Hematopoietic multipotent progenitor cell treated with erythropoietin and hydrocortisone succinate and interleukin-3 and kit ligand, for 17 days (in vitro differentiated cells): ENCODE measurements at places on chromosomes 3 and 15.

DNA sequence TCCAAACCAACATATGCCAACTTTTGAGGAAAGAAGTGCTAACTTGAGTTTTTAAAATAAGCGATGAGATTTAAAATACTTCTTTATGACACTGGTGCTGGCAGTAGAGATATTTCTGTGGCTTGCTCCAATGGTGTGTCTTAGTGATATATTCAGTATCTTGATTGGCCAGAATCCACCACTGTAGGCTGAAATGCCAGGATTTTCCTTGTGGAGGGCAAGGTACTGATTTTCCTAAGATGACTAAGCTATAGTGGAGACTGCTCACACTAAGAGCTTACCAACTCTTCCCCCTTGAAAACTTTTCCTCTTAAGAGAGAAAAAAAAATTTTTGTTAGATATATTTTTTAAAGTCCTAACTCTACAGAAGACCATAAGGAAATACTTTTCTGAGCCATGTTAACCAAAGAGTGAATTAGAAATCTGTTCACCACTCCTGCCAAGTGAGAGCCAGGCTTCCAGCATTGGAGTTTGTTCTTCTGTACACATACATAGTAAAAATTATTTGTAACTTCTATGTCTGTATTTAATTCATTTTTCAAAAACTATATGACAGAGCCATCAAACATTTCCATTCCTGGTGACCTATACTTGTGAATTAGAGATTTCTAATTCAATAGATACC is 109.1 kb downstream of the PPP2R3A start:
- no peak for DNase-seq

- no peak for DNase-seq
Measured at GRCh38 chr3:162487138-162487537, 990.5 kb downstream of the OTOL1 start.

DNA sequence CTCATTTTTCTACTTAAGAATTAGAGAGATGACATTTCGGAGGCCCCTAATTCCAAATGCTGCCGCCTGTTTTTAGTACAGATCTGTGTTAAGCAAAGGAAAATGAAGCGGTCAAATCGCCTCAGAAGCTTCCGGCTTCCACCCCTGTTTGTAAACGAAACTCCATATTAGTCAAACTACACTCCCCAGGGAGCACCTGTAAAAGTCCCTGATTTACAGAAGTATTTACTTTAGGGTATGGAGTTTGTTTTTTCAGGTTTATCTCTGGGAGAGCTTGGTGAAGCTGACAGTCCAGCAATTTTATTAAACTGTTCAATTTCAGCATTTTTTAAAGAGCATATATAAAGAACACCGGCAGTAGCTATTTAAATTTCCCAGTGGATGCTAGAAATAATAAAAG is 319.8 kb downstream of the FHIT start:
- no peak for DNase-seq

GRCh38 chr15:64133623-64134344 is 17.7 kb upstream of the SNX22 start:
- no peak for DNase-seq

DNA sequence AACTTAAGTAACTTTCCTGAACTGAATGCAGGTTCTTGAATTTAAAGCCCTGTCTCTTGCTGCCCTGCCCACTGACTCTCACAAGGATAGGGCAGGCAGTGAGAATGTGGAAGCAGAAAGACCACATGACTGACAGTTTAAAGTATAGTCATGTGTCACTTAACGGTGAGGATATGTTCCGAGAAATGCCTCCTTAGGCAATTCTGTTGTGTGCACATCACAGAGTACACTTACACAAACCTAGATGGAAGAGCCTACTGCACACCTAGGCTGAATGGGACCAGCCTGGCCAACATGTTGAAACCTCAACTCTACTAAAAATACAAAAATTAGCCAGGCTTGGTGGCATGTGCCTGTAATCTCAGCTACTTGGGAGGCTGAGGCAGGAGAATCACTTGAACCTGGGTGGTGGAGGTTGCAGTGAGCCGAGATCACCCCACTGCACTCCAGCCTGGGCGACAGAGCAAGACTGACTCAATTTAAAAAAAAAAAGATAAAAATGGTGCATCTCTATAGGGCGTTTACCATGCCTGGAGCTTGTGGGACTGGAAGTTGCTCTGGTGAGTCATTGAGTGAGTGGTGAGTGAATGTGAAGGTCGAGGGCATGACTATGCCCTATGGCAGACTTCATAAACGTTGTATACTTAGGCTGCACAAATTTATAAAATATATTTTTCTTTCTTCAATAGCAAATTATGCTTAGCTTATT is 18.9 kb upstream of the COPG1 start:
- DNase-seq: peak; percentile 41

GRCh38 chr3:17179381-17180205 is 294.8 kb downstream of the PLCL2 start:
- no peak for DNase-seq

GRCh38 chr3:140530131-140530530 is 147.7 kb upstream of the TRIM42 start:
- no peak for DNase-seq

- no peak for DNase-seq
Measured at GRCh38 chr15:99126131-99126588, 21.3 kb downstream of the SYNM start.

DNA sequence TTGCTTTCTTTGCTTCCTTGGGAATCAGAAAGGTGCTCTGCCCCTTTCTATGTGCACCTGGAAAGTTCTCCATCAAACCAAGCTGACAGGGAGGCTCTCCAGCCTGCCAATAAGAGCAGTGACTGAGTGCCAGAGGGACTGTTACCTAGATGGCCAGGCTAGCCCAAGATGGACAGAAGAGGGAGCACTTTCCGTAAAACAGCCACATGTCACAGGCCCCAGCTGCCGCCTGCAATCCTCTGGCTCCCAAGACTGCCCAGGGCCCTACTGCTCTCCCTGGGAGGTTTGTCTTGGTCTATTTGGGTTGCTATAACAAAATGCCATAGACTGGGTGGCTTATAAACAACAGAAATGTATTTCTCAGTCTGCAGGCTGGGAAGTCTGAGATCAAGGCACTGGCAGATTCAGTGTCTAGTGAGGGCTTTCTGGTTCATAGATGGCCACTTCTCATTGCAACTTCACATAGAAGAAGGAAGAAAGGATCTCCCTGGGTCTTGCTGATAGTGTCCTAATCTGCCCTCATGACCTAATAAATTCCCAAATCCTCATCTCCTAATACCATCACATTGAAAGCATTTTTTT is 72.3 kb downstream of the TAMM41 start:
- no peak for DNase-seq
